Upper lobe of left lung (tissue), 6 donors: ENCODE measurements at places on chromosomes 3 and 15.

DNA sequence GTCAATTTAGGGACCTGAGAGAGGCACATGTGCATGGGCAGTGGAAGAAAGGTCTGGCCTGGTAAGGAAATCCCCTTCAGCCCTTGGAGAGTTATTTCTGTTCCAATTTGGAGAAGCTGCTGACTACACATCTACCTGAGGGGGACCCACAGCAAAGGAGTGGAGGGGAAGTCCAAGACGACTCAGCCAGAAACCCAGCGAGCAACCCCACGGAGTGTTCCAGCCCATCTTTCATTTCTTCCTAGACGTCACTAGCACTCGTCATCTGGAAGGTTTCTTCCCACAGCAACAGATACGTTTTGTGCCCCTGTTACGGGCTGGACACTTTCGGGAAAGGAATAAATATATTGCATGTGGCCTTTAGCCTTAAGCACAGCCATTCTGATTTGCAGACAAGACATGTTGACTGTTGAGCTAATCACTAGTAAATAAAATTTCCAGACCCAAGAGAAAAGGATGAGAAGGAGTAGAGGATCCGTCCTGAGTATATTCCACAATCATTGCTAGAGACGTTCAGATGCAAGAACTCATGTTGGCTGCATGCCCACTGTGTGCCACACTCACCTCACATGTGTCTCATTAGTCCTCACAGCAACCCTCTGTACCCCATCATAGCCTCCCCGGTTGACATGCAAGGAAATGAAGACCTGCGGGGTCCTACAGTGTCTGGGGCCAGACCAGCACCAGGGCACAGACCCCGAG lies 7.8 kb upstream of the FAM174B start:
- DNase-seq = no peak

DNA sequence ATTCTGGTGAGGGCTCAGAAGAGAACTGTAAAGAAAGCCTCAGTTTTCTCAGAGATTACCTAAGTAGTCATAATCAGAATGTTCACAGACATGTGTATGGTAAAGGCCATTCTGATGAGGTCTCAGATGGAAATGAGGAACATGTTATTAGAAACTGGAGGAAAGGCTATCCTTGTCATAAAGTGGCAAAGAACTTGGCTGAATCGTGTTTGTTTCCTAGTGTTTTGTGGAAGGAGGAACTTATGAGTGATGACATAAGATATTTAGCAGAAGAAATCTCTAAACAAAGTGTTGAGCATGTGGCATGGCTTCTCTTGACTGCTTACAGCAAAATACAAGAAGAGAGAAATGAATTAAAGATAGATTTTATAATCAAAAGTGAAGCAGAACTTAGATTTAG lies 12.8 kb upstream of the KLHL40 start:
- DNase-seq = no peak

DNA sequence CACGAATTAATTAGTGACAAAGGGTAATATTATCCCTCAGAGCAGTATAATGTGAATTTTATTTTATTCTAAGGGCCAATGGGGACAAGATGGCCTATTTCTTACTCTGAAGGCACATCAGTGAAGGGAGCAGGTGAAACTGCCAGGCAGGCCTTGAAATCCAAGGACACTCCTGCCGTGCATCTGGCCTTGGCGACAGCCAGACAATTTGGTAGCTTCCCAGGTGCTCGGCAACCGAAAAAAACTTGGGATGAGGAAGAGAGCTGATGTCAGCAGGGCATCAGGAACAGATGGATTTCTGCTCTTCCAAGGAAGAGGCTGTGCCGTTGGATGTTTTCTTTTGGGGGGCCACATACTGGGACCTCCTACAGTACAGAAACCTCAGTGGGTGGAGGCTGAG lies 83.2 kb upstream of the ADAMTSL3 start:
- DNase-seq = no peak

DNA sequence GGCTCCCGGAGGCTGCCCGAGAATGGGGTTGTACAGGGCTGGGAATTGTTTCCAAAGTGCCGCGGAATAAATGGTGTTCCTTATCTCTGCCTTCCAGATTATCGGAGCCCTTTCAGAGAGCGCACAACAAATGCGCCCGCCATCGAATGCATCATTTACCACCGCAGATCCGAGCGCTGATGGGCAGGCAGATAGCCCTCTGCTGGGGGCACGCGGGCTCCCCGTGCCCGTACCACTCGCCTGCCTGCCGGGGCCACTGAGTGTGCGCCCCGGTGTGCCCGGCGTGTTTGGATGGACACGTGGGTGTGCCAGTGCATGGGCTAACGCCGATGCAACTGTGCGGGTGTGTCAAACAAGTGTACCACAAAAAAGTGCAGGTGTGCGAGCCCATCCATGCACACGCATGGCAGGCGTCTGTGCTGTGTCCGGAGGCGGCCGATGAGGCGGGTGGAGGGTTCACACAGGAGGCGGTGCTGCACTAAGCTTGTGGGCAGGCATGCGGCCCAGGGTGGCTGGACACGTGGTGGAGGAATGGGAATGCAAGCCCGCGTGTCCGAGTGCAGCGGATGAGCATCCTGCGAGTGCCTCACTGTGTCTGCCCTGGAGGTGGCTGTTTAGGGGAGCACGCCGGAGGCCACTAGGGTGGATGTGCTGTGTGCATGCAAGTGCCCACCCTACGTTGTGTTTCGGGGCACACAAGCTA lies 3.8 kb upstream of the GATA2 start:
- DNase-seq = peak; percentile 22

- DNase-seq = no peak
Observed at GRCh38 chr3:124776856-124777255, 46.6 kb downstream of the UMPS start.
